Fibroblast of skin of left biceps (primary cell): ENCODE measurements at places on chromosomes 4 and X.

- no peak for DNase-seq
Observed at GRCh38 chr4:15100380-15100779, 98.1 kb downstream of the CPEB2 start.

GRCh38 chr4:4578981-4579380 is 37.1 kb upstream of the STX18 start:
- DNase-seq = no peak

DNA sequence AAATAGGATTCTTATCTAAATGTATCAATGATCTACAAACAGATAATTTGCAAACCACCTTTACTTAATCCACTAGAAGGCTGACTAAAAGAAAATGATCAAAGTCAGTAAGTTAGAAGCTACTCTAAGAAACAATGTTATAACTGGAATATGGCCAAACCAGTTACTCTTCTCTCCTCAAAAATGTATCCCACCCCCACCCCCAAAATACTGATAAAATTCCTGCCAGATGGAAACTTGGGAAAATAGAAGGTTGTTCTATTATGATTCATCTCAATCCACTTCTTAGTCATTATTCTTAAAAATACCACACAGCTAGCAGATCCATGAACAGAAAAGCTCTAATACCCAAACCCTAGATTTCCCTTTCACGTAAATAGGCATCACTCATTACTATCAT is 206.4 kb downstream of the KLHL13 start:
- DNase-seq = no peak

DNA sequence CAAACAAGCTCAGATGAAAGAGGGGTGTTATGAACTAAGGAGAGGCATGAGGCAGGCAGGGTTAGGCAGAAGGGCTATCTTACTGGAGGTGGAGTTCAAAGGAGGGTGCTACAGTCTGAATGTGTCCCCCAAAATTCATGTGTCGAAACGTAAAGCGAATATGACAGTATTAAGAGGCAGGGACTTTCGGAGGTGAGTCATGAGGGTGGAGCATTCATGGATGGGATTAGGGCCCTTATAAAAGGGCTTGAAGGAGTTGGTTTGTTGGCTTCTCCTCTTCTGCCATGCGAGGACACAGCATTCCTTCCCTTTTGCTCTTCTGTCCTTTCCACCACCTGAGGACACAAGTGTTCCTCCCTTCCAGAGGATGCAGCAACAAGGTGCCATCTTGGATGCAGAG is 22.9 kb downstream of the APLN start:
- DNase-seq = no peak

GRCh38 chrX:13263560-13264251 is 56.1 kb downstream of the ATXN3L start:
- no peak for DNase-seq

GRCh38 chr4:159106636-159107035 is 3.8 kb downstream of the RAPGEF2 start:
- no peak for DNase-seq

- no peak for DNase-seq
Observed at GRCh38 chr4:127049526-127049925, 583.2 kb upstream of the INTU start.

DNA sequence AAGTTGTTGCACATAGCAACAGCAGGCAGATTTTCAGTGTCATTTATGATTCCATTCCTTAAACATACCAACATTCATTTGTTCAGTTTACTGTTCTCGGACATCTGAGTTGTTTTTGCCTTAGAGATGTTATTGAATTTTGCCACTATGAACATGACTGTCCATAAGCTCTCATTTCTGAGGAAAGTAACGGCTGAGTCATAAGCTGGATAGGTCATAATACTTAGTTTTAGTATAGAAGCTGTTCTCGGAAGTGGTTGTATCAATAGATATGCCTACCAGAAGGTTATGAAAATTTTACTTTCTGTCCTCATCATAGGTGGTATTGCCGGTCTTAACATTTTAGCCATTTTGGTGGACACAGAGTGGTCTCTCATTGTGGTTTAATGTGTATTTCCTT is 157.1 kb upstream of the CLNK start:
- no peak for DNase-seq

- DNase-seq = no peak
Observed at GRCh38 chr4:147328189-147328588, 152.7 kb upstream of the EDNRA start.

- no peak for DNase-seq
Observed at GRCh38 chrX:32116047-32116446, 1044.2 kb upstream of the FTHL17 start.

DNA sequence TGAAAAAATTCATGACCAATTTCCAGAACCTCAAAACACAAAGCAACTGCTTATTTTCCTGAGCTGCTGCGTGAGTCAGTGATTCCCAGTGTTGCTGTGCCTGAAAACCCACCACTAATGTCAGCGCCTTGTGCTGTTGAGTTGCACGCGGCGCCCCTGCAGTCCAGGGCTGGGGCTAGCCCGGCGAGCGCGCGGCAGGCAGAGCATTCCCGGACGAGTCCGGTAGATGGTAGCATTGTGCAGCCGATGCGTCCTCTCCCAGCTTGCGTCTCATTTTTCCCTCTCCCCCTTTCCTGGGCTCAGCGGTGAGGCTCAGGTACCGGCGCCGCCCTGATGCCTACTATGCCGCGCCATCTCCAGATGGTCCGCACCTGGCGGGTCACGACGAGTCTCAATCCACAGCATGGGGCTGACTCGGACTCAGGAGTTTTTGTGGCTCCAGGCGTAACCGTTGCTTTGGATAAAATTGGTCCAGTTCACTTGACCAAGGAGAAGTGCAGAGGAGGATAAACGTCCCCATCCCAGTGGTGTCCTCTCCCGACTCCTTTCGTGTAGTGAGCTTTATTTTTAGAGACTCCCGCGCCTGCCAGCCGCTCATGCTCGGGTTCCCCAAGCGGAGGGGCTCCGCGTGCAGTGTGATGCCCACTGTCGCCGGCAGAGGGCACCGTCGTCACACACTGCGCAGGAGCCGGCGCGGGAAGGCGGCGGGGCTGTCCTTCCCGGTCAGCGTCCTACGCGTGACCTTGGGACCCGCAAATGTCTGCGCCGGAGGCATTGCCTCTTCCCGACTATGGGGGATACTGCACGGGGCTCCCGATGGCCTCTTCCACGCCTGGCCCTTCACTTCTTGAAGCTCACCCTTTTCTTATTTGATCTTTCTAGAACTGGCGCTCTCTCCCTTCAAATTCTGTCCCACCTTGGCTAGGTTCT is 53.6 kb upstream of the IGFBP7 start:
- peak; percentile 59 for DNase-seq

DNA sequence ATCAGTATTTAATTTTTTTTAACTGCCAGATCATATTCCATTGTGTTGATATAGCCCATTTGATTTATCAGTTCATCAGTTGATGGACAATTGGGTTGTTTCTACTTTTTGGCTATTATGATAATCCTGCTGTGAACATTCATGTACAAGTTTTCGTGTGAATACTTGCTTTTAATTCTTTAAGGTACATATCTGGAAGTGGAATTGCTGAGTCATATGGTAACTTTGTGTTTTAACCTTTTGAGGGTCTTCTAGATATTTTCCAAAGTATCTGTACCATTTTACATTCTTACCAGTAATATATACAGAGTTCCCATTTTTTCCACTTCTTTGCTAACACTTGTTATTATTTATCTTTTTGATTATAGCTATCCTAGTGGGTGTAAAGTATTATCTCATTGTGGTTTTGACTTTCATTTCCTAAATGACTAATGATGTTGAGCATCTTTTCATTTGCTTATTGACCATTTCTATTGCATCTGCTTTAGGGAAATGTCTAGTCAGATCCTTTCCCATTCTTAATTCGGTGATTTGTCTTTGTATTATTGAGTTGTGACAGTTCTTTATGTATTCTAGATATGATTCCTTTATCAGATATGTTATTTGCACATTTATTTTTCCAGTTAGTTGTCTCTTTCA is 75.2 kb upstream of the NUDT6 start:
- DNase-seq = no peak

DNA sequence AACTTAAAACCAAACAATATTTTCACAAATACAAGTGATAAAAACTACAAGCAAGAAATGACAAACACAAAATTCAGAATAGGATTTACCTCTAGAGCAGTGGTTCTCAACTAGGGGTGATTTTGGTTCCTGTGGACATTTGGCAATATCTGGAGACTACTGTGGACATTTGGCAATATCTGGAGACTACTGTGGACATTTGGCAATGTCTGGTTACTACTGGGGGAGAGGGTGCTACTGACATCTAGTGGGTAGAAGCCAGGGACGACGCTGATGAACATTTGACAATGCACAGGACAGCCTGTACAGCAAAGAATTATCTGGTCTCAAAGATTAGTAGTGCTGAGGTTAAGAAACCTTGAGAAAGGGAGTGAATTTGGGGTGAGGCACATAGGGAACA is 169.8 kb downstream of the CLCN4 start:
- no peak for DNase-seq

DNA sequence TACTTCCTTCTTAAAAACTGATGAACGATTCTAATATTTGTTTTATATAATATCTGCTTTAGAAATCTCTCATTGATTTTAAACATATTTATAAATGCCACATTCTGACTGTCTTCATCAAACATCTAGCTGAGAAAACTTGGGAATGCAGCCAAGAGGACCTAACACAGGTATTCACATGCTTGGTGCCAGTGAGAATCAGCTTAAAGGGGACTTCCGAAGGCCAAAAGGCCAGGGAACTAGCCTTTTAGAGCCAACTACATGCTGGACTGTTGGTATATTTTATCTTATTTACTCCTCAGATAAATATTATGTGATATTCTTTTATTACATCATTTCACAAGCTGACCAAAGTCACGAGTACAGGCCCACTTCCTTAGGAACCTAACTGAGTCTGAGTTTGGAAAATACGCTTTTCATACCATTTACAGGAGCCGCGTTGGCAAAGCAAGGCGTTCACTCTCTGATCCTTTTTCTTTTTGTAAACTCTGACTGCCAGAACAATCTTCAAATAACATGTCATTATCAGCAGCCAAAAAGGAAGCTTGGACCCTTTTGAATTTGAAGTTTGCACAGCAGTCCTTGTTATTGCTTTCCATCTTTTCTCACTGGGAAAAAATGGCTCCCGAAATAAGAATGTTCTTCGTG is 41.1 kb upstream of the PDLIM3 start:
- DNase-seq = no peak

GRCh38 chr4:109009909-109010308 is 247.1 kb upstream of the ETNPPL start:
- peak; percentile 85 for DNase-seq

DNA sequence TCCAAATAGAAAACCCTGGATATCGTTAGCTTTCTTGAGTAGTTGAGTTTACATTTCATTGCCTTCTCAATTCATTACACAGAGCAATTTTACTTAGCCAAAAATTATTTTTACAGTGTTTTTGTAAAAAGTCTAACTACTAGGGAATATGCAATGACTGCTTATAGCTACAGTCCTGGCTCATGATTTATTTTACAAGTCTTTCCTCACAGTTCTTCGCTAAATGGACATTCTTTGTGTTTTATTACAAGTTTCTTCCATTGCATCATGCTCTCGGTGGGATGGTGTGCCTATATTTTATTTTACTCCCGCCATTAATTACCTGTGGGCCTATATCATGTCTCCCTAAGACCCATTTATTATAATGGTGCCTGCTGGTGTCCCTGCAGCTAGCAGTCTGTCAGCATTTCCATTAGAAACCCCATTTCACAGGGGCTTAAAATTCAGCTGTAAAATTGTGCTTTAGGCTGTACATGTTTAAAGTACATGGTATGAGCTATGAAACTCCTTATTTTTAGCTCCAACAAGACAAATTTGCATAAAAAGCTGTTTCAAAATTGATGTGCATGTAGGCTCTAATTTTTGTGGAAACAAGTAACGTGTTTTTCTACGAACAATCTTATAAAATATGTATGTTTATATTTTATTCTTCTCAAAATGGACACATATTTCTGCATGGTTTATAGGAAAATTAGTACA is 227.4 kb downstream of the SLC7A11 start:
- no peak for DNase-seq

DNA sequence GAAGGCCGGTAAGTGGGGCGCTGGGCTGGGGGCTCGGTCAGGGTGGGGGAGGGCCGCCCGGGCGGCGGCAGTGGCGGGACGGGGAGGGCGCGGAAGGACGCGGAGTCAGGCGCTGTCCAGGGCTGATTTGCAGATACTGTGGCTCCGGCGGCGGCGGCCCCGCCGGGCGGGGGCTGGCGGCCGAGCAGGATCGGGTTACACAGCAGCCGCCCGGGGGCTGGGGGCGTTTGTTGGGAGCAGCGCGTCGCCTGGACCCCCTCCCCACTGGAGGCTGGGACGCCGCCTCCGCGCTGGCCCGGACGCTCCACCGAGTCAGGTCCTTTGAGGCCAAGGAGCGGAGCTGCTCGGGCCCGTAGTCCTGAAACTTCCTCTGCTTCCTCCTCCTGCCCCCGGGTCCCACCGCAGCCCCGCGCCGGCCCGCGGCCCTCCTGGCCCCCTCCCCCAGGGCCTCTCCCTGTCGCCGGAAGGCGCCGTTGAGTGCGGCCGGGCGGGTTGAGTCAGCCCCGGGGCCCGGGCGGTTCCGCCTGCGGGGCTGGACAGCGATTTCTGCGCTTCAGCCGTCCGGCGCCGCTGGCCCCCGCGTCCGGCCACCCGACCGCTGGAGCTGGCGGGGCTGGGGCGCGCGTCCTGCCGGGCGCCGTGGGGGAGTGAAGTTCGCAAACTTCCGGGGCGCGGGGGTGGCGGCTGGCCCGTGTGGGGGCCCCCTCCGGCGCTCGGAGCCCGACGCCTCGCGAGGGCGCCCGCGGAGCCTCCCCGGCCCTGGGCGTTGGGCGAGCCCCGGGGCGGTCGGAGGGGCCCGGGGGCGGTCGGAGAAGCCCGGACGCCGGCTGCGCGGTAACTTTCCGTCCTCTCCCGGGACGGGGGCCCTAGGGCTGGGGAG is 746 bp downstream of the REST start:
- DNase-seq = no peak

DNA sequence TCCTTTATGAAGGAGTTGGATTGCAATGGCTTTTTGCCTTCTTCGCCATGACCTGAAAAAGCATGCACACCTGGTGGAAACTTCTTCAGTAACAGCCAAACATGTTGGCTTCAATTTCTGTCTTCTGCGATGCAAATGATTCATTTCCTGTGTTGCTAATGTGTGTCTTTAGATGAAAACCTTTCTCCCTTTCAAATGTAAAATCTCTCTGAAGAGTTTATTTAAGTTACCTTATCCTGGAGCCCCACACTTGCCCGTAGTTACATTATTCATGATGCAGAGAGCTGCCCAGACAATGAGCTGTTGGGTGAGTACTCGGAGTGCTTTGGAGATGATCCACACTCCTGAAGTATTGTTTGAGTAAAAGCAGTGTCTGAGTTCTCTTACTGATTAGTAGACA is 1100.9 kb downstream of the RPA4 start:
- no peak for DNase-seq

- DNase-seq = no peak
Observed at GRCh38 chr4:19803406-19803805, 448.3 kb upstream of the SLIT2 start.

DNA sequence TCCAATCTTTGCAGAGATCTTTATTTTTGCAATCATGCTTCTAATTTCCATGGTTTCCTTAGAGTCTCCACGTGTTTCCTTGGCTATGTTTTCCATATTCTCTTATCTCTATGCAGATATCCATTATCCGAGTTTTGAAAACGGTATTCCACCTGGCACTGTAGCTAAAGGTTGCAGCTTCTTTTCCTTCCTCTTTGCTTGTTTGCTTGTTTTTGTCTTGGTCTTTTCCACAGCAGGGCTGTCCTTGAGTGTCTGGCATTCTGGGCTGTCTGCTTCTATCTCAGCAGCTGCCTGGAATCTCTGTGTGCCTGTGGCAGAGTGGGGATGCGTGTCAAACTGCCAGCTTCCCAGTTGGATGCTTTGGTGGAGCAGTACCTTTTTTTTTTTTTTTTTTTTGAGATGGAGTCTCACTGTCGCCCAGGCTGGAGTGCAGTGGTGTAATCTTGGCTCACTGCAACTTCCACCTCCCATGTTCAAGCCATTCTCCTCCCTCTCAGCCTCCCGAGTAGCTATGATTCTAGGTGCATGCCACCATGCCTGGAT is 46.9 kb downstream of the WFS1 start:
- DNase-seq = no peak
